Coronary artery (tissue), 2 donors: ENCODE measurements at places on chromosomes 4 and X.

DNA sequence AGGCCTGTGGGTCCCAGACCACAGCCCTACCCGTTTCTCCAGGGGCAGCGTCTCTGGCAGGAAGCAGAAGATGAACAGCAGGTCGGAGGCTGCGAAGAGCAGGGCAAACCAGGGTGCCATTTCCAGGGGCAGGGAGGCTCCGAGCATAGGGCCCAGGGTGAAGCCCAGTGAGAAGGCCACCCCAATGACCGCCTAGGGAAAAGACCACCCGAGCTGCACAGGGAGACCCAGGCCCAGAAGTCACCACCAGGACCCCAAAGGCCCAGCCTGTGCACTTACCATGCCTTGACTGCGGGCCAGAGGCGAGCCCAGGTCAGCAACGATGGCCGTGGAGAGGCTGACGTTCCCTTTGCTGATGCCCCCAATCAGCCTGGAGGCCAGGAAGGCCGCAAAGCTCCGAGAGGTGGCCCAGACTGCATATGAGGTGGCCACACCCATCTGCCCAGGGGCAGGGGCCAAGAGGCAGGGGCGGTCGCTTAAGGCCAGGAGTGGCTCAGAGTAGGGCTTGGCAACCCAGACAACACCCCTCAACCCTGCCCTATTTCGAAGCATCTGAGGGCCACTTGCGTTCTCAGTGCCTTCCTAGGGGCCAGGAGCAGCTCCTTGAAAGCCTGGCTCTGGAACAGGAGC, 30.8 kb downstream of the NOP14 start:
- DNase-seq = peak; percentile 72

- DNase-seq = peak; percentile 71
Observed at GRCh38 chr4:25103418-25103817, 56.8 kb downstream of the SEPSECS start.

GRCh38 chr4:183059797-183060196, 39.3 kb upstream of the WWC2 start:
- DNase-seq = no peak

DNA sequence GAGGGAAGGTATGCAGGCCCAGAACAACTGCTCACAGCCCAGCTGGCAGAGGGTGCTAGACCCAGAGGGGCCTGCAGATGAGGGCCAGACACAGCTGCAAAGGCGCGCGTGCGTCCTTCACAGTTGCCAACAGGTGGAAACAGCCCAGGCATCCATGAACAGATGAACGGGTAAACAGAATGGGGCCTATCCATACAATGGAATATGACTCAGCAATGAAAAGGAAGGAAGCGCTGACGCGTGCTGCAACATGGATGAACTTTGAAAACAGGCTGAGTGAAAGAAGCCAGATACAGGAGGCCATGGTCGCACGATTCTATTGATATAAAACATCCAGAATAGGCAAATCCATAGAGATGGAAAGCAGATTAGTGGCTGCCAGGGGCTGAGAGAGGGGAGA, 83.1 kb upstream of the DDX3X start:
- DNase-seq = no peak

DNA sequence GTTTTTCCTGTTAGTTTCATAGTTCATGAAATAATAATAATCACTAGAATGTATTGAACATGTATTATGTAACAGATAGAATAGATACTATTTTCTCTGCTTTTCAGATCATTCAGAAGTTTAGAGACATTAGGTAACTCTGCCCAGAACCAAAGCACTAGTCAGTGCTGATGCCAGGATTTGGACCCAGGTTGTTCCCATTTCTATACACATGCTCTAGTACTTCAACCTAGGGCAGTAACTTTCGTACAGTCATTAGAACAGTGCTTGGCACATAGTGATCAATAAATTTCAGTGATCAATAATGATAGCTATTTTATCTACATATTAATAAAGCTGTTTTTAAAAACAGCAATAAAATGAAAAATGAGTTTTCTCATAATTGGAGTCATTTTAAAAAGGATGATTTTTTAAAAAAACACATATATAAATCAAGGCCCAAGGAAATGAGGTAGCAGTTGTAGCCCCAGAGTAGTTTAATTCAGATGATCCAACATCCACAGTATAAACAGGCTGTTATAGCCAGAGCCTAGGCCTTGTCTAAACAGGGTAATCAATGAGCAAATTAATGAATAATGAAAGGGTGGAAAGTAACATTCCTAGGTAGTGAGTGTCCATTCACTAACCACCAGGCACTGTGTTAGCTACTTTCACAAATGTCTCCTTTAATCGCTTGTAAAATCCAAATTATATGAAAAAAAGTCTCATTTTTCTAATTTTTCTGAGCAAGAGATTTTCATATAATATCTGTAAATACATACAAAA, 25.6 kb downstream of the TXK start:
- DNase-seq = no peak

DNA sequence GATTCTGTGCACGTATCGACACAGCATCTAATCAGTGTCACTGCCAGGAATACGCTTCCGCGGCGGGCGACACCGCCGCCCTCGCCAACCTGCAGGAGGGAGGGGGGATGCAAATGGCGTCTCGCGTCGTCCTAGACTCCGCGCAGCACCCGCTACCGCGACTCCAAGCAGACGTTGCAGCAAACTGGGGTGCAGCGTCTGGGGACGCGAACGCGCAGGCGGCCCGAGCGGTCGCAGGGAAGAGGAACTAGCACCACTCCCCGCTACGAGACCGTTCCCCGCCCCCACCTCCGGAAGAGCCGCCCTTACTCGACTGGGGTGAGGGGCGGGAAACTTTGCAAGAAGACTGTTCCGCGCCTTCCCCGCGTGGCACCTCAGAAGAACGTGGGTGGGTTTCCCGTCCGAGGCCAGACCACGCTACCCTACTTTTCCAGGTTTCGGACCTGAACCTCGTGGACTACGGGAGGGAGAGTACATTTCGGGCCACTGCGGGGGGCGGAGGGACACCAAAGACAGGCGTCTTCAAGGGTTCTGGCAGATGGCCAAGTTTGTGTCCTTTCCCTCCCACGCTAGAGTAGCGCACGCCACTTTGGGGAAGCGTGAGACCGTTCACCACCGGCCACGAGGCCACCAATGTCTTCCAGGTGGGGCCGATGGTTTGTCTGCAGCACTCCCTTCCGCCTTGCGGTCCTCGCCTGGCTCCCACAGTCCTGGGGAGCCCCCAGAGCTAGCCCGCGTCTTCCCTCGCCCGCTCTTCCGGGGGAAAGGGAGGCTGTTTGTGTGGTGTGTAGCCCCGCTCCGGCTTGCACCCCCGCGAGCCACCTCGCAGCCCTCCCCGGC, 78.0 kb upstream of the BCOR start:
- no peak for DNase-seq

DNA sequence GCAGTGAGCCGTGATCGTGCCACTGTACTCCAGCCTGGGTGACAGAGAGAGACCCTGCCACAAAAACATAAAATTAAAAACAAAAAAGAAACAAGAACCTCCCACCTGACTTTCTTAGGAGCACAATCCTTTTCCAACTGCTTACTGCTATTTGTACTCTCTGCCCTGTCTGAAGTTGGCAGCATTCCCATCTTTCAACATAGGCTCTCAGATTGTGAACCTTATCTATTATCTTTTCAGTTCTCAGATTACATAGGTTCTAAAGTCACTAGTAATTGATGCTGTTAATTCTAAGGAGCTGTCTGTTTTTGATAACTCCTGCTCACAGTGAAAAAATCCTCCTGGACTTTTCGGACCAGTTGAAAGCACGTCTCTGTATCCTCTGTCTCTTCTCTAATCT, 812.2 kb upstream of the CT83 start:
- no peak for DNase-seq

- DNase-seq = no peak
Observed at GRCh38 chr4:140256335-140256734, 102.4 kb upstream of the MAML3 start.

DNA sequence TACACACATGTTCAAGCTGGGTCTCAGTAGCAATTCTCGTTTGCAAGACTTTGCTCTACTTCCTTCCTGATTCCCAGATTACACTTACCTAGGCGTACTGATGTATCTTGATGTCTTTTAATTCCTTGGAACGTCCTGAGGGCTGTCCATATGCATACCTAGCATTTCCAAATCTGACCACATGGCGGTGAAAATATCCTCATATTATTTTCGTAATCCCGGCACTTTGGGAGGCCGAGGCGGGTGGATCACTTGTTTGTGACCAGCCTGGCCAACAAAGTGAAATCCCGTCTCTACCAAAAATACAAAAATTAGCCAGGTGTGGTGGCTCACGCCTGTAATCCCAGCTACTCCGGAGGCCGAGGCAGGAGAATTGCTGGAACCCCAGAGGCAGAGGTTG, 1786.3 kb upstream of the TENM3 start:
- DNase-seq = no peak

DNA sequence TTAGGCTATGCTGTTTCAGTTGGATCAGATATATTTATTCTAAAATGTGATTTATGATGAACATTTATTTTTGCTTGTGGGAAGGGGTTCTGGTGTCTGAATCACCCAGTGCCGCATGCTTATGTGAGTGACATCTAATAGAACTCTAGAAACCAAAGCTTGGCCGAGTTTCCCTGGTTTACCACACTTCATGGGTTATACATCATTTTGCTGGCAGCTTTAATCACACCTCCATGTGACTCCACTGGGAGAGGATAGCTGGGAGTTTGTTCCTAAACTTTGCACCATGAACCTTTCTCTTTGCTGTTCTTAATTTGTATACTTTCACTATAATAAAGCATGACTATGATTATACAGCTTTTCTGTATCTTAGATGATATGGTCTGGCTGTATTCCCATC, 382.9 kb downstream of the INPP4B start:
- no peak for DNase-seq

DNA sequence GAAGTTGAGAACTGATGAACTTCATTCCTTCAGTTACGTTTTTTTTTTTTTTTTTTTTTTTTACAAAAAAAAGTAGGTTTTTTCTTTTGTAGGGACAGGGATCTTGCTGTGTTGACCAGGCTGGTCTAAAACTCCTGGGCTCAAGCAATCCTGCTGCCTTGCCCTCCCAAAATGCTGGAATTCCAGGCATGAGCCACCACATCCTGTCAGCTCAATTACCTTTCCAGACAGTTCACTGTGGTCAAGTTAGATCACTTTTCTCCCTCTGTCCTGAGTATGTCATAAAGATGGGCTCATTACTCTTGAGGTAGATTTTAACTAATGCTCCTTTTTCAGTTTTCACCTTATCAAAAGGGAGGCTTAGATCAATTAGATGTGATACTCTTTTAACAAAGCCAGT, 10.8 kb upstream of the NR3C2 start:
- DNase-seq = no peak

- no peak for DNase-seq
Observed at GRCh38 chr4:32010221-32010620, 1290.1 kb downstream of the PCDH7 start.

DNA sequence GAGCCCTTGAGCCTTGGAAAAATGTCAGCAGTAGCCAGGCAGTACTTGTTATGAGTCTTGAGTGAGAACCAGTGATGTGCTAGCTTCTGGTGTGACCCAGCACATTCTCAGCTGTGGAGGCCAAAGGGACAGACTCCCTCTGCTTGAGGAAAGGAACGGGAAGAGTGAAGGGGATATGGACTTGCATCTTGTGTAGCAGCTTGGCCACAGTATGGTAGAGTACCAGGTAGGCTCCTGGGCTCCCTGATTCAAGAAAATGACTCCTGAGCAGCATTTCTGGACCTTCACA, 1601.9 kb upstream of the ADGRL3 start:
- DNase-seq = no peak

DNA sequence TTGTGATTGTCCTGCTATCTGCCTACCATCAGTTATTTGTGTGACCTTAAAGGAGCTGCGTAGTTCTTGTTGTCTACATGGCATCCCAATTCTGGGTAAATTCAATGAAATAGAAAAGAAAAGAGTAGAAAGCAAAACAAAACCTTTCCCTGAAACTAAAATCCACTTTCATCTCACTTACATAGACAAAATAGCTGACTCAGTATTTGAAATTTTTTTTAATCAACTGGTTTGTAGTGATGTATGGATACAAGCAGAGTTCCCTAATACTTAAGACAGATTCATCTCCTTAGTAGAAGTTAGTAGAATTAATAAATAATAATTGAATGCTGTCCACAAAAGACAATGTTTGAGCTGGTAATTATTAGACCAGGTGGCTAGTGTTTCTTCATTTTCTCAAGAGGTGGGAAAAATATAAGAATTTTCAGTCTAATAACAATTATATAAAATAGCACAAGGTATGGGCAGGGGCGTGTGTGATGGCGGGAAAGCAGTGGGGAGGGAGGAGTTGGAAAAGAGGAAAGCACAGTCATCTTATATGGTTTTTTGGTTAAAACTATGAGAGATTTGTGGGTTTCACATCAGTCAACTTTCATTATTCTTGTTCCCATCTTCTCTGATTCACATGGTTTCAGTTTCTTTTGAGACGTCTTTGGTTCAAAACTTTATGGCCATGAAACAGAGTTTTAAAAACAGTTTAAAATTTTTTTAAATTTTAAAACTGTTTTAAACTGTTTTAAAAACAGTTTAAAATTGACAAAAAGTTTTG, 275.2 kb downstream of the SPRY1 start:
- DNase-seq = no peak

- DNase-seq = no peak
Observed at GRCh38 chrX:128805236-128805635, 718.1 kb downstream of the SMARCA1 start.

- DNase-seq = no peak
Observed at GRCh38 chr4:173488656-173489055, 41.4 kb downstream of the HAND2 start.

DNA sequence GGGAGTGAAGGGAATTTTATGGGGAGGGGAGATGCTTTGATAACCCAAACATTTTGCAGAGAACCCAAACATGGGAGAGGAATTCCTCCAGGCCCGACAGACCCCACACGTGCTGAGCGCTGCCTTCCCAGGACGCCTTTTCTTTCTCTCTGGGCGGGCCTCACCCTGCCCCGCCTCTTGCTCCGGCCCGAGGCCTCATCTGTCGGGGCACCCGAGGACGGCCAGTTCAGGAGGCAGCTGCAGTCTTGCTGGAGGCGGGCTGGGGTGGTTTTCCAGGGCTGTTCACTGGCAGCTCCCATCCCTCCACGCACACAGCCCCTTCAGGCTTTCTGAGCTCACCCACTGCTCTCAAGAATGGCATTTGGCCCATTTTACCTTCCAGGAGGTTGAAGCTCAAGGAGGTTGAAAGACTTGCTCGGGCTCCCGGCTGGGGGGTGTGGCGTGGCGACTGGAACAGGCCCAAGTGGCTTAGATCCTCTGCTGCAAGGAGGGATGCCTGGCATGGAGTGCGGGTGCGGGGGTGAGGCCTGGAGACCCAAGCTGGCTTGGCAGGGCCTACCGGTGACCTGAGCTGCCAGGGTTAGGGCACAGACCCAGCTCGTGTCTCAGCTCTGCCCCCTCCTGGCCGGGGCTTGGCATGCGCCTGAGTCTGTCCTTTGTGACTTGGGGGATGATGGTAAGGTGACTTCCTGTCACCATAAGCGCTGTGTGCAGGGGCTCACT, 99.2 kb downstream of the PSAPL1 start:
- no peak for DNase-seq
